ENCODE measurements at places on chromosomes 12 and 14.

DNA sequence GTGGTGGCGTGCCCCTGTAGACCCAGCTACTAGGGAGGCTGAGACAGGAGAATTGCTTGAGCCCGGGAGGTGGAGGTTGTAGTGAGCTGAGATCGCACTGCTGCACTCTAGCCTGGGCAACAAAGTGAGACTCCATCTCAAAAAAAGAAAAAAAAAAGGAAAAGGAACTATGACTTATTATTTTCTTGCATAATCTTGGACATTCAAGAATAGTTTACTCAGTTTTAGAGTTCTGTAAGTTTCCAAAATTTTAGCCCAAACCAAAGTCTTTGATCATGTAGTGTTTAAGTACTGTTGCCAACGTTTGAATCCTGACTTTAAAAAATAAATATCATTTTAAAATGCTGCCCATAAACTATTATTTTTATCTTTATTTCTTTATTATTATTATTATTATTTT is 6.2 kb downstream of the PSMA6 start:
- DNase-seq: no peak

DNA sequence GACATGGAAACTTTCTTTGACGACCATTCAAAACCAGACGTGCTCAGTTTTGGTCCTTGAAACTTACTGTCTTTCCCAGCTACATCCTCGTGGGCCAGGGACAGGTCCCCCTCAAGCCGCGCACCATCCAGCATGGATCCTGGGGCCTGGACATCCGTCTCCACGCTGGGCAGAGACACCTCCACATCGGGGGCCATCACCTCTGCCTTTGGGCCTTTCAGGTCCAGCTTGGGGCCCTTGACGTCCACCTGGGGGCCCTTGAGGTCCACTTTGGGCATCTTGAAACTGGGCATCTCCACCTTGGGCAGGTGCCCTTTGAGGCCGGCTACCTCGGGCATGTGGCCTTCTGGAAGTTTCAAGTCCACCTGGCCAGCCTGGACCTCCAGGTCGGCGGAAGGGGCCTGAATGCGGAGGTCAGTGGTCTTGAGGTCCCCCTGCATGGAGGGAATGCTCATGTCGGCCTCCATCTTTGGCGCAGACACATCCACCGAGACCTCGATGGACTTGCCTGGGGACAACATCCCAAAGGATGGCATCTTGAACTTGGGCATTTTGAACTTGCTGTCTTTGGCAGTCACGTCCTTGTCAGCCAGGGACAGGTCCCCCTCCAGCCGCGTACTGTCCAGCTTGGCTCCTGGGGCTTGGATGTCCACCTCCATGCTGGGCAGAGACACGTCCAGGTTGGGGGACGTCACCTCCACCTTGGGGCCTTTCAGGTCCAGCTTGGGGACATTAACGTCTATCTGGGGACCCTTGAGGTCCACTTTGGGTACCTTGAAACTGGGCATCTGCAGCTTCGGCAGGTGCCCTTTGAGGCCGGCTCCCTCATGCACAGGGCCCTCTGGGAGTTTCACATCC is 17.1 kb downstream of the PLD4 start:
- no peak for DNase-seq

DNA sequence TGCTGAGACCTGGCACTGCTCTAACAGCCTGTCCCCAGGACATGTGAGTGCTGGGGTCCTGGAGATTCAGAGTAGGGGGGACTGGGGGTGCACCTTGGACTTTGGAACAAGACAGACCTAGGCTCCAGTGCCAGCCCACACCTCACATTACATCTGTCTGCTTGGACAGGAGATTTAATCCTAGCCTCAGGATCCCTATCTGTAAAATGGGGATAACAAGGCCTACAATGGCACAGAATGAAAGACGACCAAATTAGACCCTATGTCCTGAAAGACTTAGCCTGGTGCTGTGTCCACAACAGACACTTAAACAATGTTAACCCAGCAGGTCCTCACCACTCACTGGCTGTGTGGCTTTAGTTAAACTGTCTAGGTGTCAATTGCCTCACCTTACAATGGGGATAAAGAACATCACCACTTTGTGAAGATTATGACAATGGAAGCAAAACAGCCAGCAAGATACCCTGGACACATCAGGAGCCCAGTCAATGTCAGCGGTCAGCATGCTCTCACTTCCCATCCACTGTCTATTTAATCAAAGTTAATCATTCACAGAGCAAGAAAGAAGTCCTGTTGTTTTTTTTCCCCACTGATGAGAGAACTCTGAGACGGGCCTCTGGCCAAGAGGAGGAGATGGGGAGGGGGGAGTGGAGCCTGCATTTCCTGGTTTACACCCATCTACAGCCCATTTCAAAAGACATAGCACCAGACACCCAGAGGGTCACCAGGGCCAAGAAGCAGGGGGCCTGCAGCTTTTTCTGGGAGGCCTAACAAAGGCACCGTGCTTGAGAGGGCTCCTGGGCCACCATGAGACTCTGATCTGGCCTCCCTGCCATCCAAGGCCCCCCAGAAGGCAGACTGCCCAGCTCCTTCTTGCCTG is 40.6 kb downstream of the ACTN1 start:
- no peak for DNase-seq

- DNase-seq: no peak
These were observed 11.9 kb downstream of the CACNA2D4 start for GRCh38 chr12:1906579-1906978.

DNA sequence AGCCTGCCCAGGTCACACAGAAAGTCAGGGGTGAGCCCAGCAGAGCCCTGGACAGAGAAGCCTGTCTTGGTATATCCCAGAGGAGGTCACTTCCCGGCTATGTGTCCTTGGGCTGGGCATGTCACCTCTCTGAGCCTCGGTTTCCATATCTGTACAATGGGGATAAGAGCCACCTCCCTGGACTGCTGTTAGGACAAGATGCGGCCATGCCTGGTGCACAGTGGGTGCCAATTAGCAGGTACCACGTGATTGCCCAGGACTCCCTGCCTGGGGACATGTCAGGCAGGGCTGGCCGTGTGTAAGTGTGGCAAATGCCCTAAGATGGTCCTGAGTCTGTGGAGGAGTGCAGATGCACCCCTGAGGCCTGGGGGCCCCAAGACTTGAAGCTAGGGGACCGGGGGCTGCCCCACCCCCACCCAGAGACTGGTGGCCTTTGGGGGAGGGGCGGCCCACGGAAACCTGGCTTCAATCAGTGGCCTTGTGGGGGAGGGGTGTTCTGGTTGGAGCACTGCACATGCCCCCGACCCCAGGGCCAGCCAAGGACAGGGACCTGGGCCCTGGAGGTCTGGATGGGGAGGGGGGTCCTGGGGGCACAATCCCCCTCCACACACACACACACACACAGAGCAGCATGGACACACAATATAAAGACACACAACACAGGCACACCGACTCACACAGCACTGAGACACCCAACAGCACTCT is 878 bp downstream of the TMEM119 start:
- DNase-seq: no peak

DNA sequence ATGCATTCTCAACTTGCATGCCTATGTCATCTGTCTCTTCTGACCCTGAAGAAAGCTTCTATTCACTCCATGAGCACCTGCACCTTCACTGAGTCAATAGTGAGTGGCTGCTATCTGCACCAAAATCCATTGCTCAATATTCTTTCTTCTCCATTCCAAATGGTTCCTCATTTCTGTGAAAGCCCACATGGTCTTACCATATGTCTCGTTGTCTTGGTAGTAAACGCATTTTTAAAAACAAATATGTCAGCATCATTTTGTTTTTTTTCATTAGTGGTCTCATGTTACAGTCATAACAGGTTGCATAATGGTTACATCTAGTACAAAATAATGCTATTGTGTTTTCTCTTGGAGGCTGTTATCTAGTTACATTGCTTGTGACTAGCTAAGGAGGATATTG is 106.9 kb upstream of the CPM start:
- no peak for DNase-seq

- no peak for DNase-seq
These were observed 37.8 kb downstream of the MARK3 start for GRCh38 chr14:103423050-103423461.

- no peak for DNase-seq
These were observed 45.9 kb upstream of the STXBP6 start for GRCh38 chr14:25095736-25096437.

GRCh38 chr14:28754209-28754985 is 12.2 kb upstream of the FOXG1 start:
- no peak for DNase-seq

DNA sequence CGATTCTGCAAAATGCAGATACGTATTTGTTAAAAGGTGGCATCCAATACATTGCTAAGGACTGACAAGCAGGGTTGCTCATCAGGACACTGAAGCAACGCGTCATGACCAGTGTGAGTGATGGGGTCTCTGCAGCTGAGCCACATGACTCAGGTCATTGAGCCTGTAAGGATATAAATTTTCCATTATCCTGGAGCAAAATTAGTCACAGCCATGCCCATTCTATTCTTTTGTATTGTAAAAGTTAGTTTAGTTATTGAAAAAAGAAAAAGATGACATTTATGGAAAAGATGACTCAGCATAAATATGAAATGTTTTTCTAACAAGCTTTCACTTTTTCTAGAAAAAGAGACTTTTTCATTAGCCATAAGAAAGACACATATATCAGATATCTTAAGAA is 268.0 kb upstream of the TMEM132C start:
- DNase-seq: no peak
